ENCODE measurements at places on chromosomes 5 and 9.

DNA sequence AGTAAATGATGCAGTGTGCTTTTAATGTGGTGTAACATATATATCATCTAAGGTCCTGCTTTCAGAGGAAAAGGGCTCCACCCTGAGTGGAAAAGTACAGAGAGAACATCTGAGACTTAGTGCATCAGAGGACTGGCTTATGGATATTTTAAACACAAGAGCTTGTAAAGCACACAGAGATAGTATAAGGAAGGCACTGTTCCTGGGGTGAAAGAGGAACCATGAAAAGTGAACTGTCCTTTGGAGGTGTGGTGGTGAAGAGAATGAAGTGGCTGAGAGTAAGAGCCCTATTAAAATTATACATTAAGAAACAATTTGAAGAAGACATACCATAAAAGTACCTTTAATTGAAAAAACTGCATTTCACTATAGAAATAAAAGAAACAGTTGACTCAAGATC is 68.9 kb downstream of the CSF2 start:
- DNase-seq = no peak

DNA sequence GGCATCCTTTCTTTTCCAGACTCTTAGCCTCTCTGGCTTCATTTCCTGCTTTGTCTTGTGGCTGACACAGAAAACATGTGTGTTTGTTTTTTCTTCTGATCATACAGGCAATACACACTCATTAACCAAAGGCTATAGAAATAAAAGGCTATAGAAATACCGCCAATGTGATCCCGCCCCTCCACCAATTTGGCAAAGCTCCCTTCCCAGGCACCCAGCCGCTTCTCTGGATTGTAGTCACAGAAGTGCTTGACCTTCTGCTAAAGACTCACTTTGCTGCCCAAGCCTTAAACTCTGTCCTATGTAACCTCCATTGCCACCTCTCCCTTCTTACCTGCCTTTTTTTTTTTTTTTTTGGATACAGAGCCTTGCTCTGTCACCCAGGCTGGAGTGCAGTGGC is 5.3 kb downstream of the TXNDC15 start:
- no peak for DNase-seq

- no peak for DNase-seq
Observed at GRCh38 chr5:148859703-148860102, 33.3 kb downstream of the ADRB2 start.

GRCh38 chr9:115333277-115334070 is 215.5 kb upstream of the TNC start:
- peak; percentile 24 for DNase-seq

DNA sequence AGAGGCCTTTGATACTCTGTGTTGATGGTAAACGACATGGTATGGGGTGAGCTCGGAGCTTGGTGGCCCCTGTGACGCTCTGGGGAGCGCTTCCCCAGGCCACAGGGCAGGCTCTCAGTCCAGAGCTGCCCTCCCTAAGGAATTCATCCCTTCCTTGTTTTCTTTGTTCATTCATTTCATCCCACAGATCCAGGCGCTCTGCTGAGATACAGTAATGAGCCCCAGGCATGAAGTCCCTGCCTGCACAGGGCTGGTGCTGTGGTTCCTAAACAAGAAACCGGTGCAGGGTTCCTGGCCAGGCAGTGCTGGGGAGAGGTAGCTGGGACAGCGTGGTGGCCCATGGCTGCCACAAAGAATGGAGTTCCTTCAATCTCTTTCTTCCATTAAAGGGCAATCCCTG is 14.4 kb downstream of the NEK6 start:
- DNase-seq = no peak

GRCh38 chr5:161549106-161549505 is 2.6 kb upstream of the GABRB2 start:
- no peak for DNase-seq

- no peak for DNase-seq
Observed at GRCh38 chr5:67165526-67166459, 30.8 kb downstream of the CD180 start.

DNA sequence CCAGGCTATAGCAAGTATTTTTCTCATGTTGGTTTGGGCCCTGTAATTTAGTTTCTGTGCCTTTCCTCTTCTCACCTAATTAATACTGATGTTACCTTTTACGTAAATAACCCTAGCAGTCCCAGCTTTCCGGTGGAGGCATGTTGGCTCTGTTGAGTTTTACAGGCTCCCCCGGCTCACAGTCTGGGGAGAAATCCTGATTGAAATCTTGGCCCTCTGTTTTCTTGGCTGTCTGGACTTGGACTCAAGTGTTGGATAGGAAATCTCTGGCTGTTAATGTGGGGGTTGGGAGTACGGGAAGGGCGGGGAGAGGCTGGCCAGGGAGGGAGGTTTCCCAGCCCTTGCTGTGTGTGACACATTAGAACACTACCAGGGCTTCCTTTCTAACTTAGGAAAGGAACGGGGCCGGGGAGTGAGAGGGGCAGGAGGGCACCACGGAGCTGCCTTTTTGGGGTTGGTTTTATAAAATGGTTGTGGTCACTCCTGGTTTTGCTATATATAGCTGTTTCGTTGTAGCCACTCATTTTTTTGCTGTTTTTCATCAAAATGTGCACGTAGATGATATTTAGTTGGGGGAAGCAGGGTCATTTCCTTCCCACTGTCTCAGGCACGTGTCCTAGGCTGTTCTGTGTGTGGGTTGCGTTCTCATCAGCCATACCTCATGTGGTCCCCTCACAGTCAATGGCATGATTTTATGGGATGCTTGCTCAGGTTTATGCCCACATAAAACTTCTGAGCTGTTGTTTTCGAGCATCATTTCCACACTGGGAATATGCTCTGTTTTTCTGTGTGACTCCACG is 11.0 kb downstream of the TRIO start:
- DNase-seq = peak; percentile 82

DNA sequence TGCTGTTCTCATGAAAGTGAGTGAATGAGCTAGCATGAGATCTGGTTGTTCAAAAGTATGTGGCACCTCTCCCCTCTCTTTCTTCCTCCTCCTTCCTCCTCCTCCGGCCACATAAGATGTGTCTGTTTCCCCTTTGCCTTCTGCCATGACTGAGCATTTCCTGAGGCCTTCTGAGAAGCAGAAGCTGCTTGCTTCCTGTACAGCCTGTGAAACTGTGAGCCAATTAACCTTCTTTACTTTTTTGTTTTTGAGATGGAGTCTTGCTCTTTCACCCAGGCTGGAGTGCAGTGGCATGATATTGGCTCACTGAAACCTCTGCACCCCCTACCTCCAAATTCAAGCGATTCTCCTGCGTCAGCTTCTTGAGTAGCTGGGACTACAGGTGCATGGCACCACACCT is 6.1 kb downstream of the S100Z start:
- DNase-seq = no peak

GRCh38 chr9:20848490-20848889 is 164.4 kb downstream of the FOCAD start:
- DNase-seq = no peak

DNA sequence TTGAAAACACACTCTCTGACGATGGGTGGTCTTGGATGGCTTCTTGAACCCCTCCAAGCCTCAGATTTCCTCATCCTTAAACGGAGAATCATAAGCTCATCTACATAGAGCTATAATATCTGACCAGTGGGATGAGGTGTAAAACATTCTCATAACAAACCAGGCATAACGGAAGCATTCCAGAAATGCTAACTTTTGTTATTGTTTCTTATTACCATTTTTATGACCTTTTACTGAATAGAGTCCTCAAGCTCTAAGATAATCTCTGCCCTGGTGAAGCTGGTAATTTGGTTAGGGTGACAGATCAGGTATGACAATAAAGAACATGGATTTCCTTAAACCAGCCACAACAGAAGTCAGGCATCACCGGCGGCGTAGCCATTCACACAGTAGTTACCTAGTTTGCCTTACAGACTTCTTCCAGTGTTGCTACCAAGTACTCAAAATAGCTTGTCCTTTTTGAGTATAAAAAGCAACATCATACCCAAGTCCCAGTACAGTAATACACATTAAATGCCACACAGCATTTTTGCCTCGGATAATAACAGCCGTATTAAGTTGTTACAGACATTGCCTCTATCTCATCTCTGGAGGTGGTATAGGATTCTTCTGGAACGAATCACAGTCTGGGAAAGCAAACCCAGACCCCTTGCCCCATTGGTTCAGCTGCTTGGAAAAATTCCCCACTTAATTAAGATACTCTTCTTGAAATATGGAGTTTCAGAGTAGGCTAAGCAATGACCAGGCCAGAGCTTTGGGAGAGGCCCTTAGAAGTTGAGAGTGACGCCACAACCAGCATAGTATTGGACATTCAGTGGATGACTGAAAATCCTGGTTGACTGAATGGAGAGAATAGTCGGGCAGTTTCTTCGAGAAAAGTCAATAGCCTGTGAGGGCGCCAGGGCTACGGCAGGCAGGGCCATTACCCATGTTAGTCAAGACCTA is 252.5 kb downstream of the SLIT3 start:
- no peak for DNase-seq

GRCh38 chr9:99353408-99353807 is 131.3 kb downstream of the SEC61B start:
- DNase-seq = no peak
